ENCODE measurements at places on chromosomes 12 and 14.

- DNase-seq, result no peak
Measured at GRCh38 chr12:21662122-21662792, 4.6 kb upstream of the LDHB start.

GRCh38 chr12:53777412-53777811, 25.6 kb upstream of the CISTR start:
- DNase-seq, result no peak

DNA sequence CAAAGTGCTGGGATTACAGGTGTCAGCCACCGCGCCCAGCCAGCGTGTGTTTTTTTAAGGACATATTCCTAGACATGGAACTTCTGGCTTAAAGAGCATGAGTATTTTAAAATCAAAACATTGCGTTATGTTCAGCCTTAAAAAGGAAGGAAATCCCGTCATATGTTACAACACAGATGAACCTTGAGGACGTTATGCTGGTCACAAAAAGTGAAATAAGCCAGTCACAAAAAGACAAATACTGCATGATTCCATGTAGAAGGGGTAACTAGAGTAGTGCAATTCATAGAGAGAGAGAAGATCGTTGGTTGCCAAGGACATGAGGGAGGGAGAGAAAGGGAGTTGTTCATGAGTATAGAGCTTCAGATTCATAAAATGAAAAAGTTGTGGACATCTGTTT, 53.9 kb downstream of the ACACB start:
- no peak for DNase-seq

- no peak for DNase-seq
Measured at GRCh38 chr12:63400718-63401117, 249.7 kb upstream of the AVPR1A start.

DNA sequence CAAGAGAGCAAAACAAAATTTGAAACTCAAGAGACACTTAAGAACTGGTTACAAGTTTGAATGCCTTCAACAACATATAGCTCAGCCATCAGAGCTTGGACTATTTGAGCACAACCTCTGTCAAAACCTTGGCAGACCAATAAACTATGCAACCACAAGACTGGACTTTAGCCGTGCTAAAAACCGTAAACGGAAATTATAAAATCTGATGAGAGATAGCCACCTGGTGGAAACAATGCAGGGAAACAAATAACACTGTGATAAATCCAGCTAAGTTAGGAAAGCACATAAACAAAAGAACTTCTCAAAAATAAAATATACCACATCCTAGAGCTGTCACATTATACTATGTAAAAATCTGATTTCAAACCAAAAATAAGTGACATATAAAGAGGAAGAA, 1074.2 kb upstream of the NOVA1 start:
- no peak for DNase-seq

DNA sequence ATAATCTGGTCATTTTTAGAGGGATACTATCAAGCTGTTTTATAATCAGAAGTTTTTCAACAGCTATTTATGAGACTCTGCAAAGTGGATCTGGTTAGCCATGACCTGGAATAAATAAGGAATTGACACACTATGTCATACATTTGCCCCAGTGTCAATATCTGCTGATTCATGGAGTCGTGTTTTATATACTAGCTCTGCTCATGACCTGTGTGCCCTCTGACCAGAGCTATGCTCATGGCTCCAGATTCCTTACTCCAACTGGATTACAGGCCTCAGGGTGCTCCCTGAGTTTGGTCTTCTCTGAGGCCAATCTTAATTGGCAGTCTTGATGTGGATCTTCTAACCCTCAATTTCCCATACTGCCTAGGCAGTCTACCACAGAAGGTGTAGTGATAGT, 141.1 kb downstream of the FOXA1 start:
- no peak for DNase-seq

Measured in right forelimb (tissue), 1 donor.